Stimulated activated CD8-positive, alpha-beta memory T cell treated with anti-CD3 and anti-CD28 coated beads, Interleukin-2, amount 100 ng/mL, for 48 hours (primary cell): ENCODE measurements at places on chromosomes 2 and 18.

GRCh38 chr2:240427729-240428128 lies 7.7 kb upstream of the GPC1 start:
- DNase-seq: no peak

DNA sequence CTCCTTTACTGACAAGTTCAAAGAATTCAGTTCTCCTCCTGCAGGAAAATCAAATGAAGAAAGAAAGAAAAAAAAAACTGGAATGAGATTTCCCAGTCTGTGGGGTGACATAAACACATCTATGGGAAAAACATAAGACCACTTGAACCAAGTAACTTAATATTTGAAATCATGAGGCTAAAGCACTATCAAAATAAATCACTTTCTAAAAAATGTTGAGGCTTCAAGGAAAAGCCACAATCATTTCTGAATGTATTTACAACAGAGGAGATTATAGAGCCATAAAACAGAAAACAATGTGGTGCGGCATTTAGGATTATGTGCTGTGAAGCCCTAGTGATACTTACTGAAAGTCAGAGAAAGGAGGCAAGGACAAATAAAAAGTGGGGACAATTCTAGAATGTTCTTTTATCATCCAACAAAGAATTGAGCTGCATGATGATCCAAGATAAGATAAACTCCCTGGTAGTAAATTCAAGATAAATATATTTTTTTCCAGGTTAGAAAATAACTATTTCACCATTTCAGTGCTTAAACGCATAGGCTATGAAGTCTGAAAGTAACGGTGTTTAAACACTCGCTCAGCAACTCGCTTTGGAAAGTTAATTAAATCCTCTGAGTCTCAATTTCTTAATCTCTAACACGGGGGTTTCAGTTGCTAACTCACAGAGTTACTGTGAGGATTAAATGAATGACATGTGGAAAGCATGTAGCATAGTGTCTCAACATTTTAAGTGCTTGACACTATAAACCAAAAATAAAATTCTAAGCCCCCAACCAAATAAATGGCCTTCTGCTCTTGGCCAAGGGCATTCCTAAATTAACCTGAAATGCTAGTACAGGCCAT lies 288.5 kb downstream of the AGPS start:
- DNase-seq: no peak

- no peak for DNase-seq
Measured at GRCh38 chr18:12321333-12321732, 13.3 kb downstream of the TUBB6 start.

DNA sequence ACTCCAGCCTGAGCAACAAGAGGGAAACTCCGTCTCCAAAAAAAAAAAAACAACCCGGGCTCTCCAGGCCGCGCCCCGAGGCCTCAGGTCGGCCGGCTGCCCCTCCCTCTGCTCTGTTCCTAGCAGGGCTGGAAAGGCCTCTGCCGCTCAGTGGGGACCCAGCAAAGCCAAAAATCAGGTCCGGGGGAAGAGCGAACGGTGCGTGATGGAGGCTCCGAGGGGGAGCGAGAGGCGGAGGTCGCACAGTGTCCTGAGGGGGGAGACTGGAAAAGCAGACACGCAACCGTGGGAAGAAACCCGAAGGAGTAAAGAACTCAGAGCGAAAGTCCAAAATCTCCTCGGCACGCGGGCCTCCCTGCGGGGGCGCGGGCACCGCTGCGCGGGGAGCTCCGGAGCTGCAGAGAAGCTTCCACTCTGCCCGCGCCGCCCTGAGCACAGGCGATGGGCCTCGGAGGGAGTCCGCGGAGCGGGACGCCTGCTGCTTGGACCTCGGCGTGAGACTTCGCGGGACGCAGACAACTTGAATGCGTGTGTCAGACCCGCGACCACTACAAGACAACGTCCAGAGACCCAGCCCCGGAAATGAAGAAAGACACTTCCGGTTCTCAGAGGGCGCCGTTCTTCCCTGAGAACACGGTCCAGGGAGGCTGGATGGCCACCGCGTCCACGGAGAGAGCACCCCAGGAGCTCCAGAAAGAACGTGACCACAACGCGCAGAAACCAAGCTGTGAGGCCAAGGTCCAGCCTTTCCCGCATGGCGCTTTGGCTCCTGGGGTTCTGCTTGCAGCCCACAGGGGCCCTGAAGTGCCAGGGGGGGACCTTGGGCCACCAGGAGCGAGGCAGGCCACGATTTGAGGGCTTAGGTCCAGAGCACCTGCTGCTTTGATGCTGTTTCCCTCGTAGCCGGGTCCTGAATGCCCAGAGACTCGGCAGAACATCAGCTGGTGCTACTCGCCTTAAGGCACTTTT lies 219.8 kb downstream of the DPP10 start:
- DNase-seq: no peak

GRCh38 chr2:128734521-128735295 lies 416.0 kb upstream of the HS6ST1 start:
- no peak for DNase-seq

DNA sequence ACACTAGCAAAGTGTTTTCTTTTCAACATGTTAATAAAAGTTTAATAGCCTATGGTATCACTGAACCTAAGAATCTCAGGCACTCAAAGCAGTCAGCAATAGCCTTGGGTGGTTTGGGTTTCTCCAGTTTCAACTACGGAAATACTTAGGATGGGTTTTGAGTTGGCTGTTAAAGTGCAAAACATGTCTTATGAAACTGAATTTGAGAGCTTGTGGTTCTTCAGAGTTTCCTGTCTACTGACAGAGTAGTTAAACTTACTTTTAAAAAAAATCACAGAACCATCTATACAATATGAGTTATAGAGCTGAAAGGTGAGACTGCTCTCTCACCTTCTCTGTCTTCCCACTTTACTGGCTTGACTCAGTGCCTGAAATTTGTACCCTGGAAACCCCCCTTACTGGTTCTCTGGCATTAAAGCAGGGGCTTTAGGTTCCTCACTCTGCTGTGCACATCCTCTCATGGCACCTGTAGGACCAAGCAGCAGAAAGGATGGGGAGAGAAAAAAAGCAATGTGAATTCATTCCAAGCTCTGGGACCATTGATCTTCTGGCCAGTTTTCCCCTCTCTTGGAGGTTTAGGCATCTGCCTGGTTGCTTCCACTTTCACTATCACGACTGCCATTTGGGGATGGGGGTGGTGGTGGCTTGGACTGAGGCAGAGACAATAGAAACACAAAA lies 18.1 kb downstream of the CCDC141 start:
- DNase-seq: peak; percentile 5

DNA sequence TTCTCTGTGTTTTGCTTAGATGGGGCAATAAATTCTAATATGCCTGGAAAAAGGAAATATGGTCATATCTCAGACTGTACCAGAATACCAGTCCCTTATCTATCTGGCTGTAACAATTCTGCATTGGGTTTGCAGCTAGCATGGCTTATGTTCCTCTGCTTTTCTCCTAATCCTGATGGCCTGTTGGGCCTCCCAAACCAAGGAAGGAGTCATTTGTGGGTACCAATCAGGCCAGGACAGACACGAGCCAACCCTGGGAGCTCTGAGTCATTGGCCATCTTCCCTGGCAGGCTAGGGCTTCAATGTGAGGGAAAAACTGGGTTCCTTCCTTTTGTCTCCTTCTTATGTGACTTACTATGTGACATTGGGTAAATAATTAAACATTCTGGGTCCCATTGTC lies 12.0 kb downstream of the SMARCAL1 start:
- DNase-seq: no peak

DNA sequence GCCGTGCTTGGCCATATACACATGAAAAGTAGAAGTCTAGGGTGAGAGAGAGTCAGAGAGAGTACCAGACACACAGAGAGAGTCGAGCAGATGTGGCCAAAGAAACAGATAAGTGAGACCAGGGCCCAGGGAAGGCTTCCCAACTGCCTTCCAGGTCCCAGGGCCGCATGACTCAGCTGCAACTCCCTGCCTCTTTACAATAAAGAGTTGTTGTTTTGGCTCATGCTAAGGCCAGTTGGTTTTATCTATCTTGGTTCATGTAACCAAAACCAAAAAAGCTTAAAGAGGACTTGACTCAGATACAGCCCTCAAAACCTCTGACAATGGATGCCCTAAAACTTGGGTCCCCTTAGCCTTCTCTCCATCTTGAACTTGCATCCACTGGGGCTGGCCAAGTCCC lies 36.9 kb downstream of the REEP1 start:
- DNase-seq: no peak

- no peak for DNase-seq
Measured at GRCh38 chr2:227164763-227165291, 403 bp downstream of the COL4A3 start.

DNA sequence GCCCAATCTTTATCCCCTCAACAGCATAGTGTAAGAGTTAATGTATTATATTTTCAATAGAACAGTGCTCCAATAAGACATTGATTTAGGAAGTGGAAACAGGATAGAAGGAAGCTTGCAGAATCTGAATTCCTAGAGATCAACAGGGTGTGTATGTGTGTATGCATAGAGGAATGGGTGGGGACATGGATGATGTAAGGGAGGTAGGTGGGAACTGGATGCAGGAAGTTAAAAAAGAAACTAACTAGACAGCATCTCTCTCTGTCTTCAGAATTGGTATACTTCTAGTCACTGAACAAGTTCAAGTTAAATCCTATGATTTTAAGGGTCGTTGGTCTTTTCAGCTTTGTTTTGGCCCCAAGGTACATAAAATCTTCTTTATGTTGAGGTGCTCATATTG lies 196.6 kb downstream of the PMAIP1 start:
- DNase-seq: no peak

DNA sequence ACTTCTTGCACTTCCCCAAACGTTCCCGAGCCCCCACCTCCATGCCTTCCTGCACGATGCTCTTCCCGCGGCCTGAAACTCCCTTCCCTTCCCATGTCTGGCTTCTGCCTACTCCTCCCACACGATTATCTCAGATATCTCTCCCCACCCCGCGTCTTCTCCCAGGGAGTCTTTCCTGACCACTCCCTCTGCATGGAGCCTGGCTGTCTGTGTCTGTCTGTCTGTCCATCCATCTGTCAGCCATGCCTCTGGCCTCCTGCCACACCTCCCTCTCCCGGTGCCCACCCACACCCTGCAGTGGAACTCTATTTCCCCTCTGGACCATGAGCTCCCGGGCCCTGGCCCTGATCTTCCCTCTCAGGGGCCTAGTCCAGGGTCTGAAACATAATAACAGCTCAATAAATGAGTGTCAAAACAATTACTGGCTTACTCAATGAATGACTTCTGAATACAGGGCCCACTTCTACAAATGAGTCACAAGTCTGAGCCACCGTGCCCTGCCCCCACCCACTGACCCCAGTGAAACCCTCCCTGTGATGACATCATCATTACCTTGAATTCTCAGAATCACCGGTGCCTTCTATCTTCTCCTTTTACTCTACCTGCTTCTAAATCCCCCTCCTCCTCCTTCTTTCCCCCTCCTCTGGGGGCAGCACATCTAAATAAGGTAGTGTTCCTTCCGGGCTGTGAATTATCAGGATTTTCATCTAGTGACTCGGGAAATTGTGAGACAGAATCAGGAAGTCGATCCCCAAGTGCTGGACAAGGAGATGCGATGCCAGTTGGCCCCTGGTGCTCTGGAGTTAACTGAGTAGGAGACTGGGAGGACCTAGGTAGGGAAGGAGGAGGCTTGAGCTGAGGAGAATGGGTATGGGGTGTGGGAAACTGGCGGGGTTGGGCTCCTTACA lies 46.1 kb upstream of the PLB1 start:
- DNase-seq: peak; percentile 76

DNA sequence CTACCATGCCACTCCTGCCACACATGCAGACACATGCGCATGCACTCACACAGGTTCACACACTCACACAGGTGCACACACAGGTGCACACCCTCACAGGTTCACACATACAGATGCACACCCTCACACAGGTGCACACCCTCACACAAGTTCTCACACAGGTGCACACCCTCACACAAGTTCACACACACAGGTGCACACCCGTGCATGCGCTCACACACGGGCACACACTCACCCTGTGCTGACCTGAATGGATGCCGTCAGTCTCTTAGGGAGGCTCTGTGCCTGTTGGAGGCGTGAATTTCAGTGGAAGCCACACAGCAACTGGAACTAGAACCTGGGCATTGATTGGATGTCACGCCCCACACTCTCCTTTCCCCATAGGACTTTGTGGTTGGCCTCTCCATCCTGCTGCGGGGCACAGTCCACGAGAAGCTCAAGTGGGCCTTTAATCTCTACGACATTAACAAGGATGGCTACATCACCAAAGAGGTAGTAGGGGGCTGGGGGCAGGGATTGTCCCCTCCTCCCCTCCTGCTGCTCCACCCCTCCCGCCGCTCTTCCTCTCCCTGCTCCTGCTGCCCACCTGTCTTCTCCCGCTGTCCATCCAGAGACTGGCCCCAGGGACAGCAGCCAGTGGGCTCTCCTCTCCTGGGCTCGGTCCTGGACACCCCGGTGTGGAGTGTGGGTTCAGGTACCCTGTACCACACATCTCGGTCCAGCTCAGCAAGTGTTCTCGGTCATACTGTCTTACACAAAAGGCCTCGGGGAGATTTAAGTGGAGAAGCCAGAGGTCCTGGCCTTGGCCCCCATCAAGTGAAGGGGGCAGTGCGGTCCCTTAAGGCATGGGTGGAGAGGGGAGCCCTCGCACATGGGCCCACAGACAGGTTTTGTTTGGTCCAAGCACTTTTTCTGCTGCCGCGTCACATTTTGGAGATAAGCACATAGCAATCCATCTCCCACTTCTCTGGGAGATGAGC lies 21.0 kb upstream of the FAHD2A start:
- no peak for DNase-seq

GRCh38 chr2:11071211-11071610 lies 84.1 kb upstream of the SLC66A3 start:
- no peak for DNase-seq

DNA sequence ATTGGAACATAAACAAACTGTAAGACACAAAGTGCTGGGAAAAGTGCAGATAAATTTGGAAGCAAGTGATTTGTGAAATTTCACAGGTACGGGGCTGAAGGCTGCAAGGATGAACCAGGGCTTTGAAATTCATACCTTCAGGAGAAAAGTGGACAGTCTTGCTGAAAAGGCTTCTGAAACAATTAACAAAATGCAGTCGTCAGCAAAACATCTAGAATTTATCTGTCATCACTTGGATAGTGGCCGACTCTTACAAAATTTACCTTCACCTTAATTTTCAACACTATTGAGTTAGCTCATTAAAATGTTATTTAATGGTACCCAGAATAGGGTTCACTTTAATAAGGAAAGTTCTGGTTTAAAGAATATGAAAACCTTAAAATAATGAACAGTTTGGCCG lies 138.3 kb downstream of the SNTG2 start:
- no peak for DNase-seq

- DNase-seq: no peak
Measured at GRCh38 chr18:2654169-2654927, 1.2 kb upstream of the SMCHD1 start.

DNA sequence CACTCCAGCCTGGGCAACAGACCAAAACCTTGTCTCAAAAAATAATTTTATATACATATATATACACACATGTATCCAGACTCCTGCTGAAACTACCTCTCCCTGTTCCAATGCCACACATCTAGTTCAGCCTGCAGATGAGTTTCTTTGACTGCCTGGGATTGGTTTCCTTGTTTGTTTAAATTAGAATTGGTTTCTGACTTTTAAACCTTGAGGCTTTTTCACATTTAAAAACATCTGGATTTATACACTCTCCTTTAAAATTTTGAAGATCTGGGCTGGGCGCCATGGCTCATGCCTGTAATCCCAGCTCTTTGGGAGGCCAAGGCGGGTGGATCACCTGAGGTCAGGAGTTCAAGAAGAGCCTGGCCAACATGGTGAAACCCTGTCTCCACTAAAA lies 21.8 kb upstream of the CXCR1 start:
- no peak for DNase-seq

- no peak for DNase-seq
Measured at GRCh38 chr2:238997137-238997390, 149.2 kb downstream of the TWIST2 start.
